AG08396 (cell line): ENCODE measurements at places on chromosomes 11 and 22.
A peak's percentile ranks its signal among the peaks of the same experiment; 100 is the strongest.

- DNase-seq = no peak
Observed at GRCh38 chr11:46857666-46858065, 11.6 kb upstream of the CKAP5 start.

- DNase-seq = no peak
Observed at GRCh38 chr11:135033540-135033939, 621.5 kb upstream of the B3GAT1 start.

- DNase-seq = no peak
Observed at GRCh38 chr11:72634016-72634415, 40.2 kb downstream of the PDE2A start.

DNA sequence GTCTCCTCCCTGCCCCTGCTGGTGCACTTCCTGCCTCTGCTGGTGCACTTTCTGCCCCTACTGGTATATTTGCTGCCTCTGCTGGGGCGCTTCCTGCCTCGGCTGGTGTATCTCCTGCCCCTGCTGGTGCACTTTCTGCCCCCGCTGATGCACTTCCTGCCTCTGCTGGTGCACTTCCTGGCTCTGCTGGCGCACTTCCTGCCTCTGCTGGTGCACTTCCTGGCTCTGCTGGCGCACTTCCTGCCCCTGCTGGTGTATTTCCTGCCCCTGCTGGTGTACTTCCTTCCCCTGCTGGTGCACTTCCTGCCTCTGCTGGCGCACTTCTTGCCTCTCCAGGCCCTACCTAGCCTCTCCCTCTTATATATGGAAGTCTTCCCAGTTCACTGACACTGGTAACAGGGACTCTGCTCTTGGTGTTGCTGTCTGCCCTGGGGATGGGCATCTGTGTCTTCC lies 10.1 kb downstream of the MTFP1 start:
- no peak for DNase-seq

- peak; percentile 78 for DNase-seq
Observed at GRCh38 chr22:50146439-50147238, 23.9 kb upstream of the PANX2 start.

GRCh38 chr11:6606471-6607189 lies 3.1 kb downstream of the ILK start:
- DNase-seq = peak; percentile 93

GRCh38 chr22:27526901-27527300 lies 274.7 kb downstream of the MN1 start:
- no peak for DNase-seq

DNA sequence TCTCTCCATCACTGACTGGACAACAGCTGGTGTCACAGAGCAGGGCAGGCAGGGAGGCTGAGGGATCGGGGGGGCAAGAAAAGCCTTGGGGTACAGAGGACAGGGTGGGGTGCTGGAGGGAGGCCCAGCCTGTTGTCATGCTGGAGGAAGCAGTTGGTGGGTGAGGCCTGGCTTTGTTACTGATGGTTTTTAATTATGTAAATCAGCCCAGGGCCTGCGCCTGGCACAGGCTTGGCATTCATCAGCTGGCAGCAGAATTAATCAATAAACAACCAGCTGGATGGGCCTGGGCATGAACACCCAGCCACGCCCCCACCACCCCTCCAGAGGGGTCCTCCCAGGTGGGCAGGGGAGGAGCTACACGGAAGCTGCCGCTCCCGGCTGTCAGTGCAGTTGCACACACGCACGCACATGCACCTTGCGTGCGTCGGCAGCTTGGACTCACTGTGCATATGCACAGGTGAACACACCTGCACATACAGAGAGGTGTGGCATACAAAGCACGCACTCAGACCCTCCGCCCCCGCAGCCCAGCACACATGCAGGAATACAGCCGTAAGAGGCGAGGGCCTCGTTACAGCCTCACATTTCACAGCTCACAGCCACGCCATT lies 21.3 kb upstream of the ELFN2 start:
- DNase-seq = no peak

DNA sequence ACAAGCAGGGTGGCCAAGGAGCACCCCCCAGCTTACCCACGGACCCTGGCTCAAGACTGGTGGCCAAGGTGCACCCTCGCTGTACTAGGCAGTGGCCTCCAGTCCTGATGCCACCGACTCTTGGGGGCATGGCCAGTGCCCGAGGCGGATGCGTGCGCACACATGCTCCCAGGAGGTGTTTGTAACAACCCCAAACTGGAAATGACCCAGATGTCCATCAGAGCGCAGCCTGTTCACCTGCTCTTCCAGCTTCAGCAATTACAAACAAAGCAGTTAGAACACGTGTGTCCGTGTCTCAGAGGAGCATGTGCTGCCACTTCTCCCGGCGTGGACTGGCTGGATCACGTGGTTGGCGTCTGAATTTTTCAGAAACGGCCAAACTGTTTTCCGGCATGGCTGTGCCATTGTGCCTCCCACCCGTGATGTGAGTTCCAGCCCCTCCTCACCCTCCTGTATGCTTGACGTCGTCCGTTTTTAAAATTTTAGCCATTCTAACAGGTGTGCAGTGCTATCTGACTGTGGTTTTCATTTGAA lies 7.1 kb upstream of the MUC6 start:
- DNase-seq = no peak

DNA sequence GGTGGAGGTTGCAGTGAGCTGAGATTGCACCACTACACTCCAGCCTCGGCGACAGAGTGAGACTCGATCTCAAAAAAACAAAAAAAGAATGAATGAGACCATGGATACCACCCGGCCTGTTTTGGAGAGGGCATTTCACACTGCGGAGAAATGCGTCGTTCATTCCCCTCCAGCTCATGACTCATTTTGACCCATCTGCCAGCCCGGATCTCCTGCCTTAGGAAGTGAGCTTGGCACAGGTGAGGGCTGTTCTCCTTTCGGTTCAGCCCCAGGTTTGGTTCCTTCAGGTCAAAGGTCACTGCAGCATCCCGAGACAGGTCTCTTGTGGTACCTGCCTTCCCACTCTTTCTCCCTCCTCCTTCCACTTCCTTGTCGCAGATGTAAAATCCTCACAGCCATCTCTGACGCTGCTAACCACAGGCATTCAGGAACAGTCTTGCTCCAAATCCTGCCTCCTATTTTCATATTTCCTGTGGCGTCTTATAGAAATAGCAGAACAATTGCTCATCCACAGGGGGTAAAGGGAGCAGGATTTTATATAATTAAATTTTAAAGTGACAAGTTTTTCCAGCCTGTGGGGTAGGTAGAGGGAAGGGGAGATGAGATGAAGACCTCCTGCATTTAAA lies 517.9 kb downstream of the NTM start:
- DNase-seq = peak; percentile 57

DNA sequence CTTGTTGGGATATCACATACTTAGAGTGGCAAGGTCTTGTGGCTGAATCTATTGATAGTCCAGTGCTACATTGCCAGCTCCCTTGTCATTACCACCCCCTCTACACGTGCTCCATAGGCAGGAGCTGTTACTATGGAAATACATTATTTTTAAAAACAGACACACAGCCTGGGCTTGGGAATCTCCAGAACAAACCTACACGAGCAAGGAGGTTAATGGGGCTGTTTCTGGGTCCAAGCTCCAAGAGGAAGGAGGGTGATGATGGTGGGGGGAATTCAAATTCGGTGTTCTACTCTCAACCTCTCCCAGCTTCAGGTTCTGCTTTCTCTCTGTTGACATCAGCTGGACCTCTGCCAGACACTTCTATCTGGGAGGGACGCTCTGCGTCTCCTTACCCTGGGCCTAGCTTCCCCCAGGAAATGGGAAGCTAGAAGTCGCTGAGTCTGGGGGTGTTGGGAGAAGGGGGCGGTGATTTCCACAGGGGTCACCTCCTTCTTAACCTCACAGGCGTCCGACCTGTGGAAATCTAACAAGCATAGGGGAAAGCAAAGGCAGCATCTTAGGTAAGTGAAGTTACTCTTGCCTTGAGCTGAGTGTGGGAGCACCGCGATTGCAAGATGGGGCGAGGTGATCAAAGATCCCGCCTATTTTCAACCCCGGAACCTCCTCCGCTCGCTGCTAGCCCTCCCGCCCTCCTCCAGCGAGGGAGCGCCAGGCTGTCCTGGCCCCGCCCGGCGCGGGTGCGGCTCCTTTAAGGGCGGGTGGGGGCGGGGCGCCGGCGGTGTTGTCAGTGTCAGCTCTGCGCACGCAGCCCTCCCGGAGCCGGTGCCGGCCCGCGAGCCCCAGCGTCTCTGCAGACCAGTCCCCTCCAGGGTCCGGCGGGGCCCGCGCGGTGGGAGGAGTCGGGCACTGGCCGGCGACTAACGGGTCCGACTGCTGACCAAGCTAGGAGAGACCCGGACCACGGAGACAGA lies at the start of gene C2CD2L:
TSS of gene C2CD2L (plus strand) at position 781 of the 974 bp plus-strand sequence. CDS start 398 bp downstream, outside the sequence.
- peak; percentile 97 for DNase-seq

DNA sequence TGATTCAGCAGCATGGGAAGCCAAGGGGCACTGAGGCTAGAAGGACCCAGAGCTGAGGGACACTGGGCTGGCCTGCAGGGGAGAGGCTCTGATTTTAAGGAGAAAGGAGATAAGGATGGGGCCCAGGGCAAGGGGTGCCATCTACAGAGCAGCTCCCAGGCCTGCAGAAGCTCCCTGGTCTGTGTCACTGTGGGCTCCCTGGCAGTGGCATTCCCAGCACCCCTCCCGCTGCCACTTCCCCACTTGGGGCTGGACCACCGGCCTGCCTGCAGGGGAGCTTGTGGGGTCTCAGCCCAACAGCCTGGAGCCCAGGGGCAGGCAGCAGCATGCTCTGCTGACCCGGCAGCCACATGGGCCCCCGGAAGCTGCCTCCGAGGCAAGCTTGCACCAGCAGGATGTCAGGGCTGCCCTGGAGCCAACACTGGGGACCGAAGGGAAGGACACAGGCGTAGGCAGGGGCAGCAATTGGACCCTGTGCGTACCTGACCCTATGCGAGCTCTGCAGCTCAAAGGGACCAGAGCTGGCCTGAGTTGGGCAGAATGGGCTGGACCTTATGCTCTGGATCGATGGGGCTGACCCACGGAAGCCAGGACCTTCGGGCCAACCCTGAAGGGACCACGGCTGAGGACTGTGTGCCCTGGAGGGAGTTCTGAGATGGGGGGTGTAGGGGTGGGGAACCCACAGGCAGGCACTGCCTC lies 35.4 kb upstream of the WNT7B start:
- DNase-seq = no peak

DNA sequence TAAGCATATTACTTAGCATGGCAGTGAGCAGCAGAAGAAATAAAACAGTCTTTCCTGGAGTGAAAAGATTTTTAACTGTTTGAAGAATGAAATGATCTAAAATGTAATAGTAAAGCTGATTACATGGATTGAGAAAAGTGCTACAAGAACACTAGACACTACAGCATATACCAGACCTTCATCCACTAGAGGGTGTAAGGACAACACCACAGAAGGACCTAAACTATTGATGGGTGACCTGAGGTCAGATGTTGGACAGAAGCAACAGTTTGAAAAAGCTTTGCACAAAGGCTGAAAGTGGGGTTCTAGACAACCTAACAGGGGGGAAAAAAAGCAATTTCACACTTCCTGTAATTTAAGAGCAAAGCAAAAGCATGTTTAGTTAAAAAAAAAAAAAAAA lies 97.7 kb downstream of the RBFOX2 start:
- DNase-seq = peak; percentile 52

- no peak for DNase-seq
Observed at GRCh38 chr11:107157809-107158187, 139.5 kb upstream of the GUCY1A2 start.

DNA sequence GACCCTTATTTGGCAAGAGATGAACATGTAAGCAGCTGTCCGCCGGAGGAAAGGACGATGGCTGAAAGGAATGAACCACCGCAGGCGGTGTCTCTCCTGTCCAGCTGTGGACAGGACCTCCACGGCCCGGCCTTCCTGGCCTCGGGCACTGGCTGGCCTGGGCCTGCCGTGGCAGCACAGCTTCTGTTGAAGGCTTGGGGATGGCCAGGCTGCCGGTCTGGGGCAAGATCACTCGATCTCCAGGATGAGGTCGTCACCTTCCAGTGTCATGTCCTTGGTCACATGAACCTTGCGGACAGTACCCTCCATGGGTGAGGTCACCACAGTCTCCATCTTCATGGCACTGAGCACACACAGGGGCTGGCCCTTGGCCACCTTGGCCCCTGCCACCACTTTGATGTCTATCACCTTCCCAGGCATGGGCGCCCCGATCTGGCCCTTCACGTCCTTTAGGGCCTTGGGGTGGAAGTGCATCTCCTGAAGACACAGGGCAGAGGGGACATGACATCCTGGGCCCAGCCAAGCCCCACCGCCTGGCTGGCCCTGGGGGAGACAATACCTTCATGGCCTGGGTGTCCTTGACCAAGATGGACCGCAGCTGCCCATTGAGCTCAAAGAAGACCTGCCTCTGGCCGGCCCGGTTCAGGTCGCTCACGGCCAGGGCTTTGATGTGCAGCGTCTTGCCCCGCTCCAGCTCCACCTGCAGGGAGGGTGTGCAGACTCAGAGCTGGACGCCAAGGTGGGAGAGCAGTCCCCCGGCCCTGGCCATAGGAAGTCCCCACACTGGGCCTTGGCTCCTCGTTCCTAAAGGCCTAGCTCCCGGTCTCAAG lies 5.6 kb downstream of the RCE1 start:
- no peak for DNase-seq

- DNase-seq = no peak
Observed at GRCh38 chr11:60281485-60281884, 1.0 kb downstream of the MS4A4A start.

GRCh38 chr11:71535825-71536224 lies 2.0 kb upstream of the KRTAP5-8 start:
- no peak for DNase-seq

DNA sequence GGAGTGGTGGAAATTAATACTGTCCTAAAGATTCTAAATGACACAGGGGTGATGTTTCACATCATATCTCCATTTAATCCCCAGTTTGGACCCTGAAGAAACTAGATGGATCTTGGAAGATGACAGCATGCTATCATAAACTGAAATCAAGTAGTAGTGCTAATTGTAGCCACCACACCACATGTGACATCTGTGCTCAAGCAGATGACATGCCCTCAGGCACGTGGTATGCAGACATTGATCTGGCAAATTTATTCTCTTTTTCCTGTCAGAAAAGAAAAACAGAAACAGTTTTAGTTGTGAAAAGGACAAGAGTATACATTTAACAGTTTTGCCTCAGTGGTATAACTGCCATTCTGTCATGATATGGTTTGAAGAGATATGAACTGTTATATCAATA lies 52.9 kb upstream of the PGR start:
- DNase-seq = no peak

DNA sequence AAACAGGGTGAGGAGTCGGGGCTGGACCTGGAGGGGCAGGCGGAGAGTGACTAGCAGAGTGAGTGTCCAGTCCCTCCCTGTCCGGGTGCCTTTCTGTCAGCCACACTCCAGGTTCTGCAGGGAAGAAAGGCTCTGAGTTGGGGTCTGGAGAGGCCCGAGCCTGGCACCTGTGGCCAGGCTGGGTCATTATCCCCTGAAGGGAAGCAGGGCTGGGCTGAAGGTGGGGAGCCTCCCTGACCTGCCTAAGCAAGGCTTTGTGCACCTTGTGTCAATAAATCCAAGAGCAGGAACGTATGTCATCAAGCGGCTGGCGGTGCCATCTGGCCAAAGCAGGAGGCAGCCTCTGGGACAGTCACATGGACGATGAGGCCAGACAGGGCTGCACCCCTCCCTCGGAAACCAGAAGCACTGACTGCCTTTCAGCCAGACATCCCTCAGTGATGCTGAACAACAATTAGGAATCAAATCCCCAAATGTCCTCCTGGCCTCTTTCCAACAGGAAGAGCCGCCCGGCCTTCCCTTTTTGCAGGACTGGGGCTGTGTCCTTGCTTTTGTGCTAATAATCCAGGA lies 73.9 kb upstream of the FGF3 start:
- no peak for DNase-seq

- DNase-seq = no peak
Observed at GRCh38 chr11:71548716-71549151, 514 bp downstream of the KRTAP5-9 start.
